NCI-H2081 (cell line): ENCODE measurements at places on chromosomes 1 and 21.
A peak's percentile ranks its signal among the peaks of the same experiment; 100 is the strongest.

- DNase-seq, result no peak
These were observed 188.2 kb downstream of the AMY1C start for GRCh38 chr1:103937763-103938357.

DNA sequence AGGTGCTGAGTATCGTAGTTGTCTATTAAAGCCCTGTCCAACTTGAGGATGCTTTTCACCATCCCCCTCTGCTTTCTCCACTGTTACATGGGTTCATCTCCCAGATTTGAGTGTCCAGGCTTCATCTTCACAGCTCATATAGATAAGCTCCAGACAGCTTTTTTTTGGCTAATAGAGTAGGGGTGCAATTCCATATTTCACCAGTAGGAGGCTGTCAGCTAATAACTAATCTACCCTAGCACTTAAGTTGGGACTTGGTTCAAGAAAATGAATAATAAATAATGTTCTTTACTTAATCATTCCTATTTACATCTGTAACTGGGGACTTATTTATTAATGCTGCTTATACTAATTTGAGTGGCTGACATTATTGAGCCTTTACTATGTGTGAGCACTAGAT is 124.5 kb downstream of the IGSF21 start:
- no peak for DNase-seq

DNA sequence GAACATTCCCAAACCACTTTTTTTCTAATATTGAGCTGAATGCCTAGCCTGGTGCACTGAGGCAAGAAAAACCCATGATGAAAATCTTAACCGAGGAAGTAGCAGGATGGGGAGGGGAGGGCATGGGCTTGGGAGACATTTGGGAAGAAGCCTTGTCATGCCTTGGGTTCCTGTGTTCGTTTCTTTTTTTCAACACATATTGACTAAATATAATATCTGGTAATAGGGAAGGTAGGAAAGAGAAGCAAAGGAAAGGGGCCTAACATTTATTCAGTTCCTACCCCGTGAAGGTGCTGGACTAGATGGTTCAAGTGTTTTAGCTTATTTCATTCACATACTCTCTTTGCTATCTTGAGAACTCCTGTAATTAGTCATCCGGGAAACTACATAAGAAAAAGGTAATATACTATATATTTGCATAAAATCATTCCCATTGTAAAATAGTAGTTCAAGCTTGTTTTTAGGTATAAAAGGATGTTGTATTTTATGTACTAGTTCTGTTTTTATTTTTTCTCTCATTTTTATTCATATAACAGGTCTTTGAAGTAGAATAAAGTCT is 62.1 kb downstream of the ST3GAL3 start:
- DNase-seq, result no peak

- no peak for DNase-seq
These were observed 553.4 kb downstream of the LTN1 start for GRCh38 chr21:28439251-28439650.

GRCh38 chr1:17976854-17977253 is 130.7 kb upstream of the IGSF21 start:
- no peak for DNase-seq

- DNase-seq, result no peak
These were observed 113.6 kb downstream of the NEK7 start for GRCh38 chr1:198270273-198270828.

GRCh38 chr21:42214921-42215320 is 4.0 kb upstream of the ABCG1 start:
- DNase-seq, result no peak

GRCh38 chr1:2383576-2383975 is 7.8 kb downstream of the MORN1 start:
- no peak for DNase-seq

GRCh38 chr1:237470712-237471338 is 419.9 kb downstream of the ZP4 start:
- peak; percentile 77 for DNase-seq

GRCh38 chr1:57214951-57215575 is 208.8 kb downstream of the DAB1 start:
- no peak for DNase-seq

- no peak for DNase-seq
These were observed 15.5 kb downstream of the LUZP1 start for GRCh38 chr1:23152966-23153684.

- no peak for DNase-seq
These were observed 1.1 kb upstream of the MTMR11 start for GRCh38 chr1:149937759-149938158.

GRCh38 chr1:19385221-19385620 is 73.1 kb downstream of the SLC66A1 start:
- DNase-seq, result no peak

DNA sequence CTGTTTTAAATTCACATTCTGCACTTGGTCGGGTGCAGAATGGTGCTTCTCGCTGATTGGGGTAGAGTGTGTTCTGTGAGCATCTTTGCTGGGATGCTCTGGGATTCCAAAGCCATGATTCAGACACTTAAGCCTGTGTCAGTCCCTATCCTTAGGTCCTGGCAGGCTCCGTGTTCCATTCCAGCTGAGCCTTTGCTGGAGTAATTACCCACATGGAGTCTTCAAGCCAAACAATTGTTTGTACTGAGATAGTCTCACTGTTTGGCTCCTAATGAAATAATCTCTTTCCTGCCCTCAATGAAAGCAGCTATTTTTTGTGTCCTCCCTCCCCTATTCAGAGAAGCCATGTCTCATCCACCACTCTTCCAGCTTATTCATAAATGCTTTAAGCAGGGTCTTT is 18.7 kb downstream of the SMAP2 start:
- peak; percentile 73 for DNase-seq

- DNase-seq, result no peak
These were observed 337.8 kb upstream of the DAB1 start for GRCh38 chr1:57761628-57762027.

- no peak for DNase-seq
These were observed 649.7 kb upstream of the NEGR1 start for GRCh38 chr1:72932025-72932424.

- DNase-seq, result peak; percentile 41
These were observed 185.8 kb downstream of the MRPL39 start for GRCh38 chr21:25421321-25422028.

- DNase-seq, result peak; percentile 27
These were observed 44.6 kb downstream of the MAN1C1 start for GRCh38 chr1:25661043-25661815.

GRCh38 chr1:212488436-212489283 is 55.9 kb downstream of the NENF start:
- DNase-seq, result no peak

GRCh38 chr1:72221811-72222210 is 60.5 kb downstream of the NEGR1 start:
- DNase-seq, result no peak

GRCh38 chr1:53608676-53609075 is 130.3 kb downstream of the GLIS1 start:
- no peak for DNase-seq

GRCh38 chr1:29121936-29122681 is 1.6 kb downstream of the TMEM200B start:
- DNase-seq, result no peak

DNA sequence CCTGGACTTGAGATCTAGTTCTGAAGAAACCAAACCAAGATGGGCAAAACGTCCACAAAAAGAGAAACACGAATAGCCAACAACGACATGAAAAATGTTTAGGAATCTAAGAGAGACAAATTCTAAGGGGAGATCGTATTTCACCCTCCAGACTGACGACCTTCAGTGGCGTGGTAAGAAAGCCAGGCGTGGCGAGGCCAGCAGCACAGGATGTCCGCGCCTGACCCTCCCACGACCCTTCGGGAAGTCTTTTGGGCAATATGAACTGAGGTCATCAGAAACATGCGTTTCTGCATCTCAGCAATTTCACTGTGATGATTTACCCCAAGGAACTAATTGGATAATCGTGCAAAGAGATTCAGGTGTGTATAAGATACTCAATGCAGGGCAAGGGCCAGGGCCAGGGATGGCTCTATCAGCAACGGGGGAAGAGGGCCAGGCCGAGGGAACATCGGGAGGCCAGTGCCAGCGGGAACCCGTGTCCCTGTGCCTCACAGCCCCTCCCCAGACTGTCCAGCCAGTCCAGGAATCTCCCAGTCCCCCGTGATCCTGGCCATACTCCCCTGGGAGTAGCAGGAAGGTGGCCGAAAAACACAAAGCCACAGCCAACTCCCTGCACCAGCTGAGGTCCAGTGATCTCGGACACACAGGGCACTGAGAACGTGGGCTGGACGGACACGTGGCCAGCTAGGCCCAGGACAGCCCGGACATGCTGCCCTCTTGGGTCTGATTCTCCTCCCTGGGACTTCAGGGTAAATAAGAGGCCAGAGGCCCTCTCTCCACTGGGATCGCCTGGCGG is 53.6 kb upstream of the ADARB1 start:
- no peak for DNase-seq

DNA sequence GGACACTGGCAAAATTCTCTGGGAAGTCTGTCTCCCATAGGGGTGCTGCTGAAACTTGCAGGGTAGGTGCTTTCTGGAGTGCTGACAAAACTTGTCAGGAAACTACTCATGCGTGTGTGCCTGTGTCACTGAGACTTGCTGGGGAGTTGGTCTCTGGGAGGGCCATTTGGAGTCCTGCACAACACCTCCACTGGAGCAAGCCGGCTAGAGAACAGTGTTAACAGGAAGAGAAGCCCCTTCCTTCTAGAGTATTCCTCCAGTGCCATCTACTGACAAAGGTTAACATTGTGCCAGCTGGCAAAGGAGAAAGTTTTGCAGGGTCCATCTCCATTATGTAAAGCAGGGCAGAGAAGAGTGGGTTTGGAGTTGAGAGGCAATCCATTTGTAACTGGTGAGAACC is 30.0 kb downstream of the ZMYM4 start:
- peak; percentile 1 for DNase-seq

GRCh38 chr1:150557813-150558212 is 8.6 kb downstream of the ADAMTSL4 start:
- DNase-seq, result no peak

GRCh38 chr1:2523891-2524609 is 2.3 kb downstream of the PANK4 start:
- no peak for DNase-seq

DNA sequence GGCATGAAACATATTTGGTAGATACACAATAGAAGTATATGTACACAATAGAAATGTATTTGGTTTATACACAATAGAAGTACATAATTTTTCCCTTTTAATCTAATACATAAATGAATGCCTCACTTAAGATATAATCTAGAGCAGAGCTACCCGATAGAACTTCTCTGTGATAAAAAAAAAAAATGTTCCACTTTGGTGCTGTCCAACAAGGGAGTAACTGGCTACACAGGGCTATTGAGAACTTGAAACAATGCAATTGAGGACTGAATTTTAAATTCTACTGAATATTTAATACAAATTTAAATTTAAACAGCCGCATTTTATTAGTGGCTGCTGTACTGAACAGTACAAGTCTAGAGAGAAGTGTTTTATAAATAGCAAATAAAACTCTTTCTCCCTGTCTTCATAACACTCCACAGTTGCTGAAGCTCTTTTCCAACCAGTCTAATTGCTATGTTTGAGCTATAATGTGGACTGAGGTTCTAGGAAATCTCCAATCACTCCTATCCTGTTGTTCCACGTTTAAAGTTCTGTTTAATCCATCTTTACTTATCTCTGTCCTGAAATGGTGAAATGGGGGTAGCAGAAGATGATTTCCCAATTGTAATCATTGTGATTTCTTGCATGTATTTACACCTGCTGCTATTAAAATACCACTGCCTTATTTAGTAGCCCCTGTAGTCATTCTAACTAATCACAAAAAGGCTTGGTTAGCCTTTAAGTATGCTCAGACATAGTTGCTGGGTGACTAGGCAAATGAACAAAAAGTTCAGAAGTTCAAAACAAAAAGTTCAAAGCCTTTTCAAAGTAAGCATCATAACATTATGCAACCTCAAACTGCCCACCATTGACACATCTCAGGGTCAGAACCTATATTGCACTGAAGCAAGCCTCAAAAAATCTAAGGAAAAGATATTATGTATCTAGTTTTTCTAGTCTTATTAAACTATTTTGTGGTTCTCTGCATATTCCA is 192.3 kb upstream of the C1orf87 start:
- no peak for DNase-seq

- no peak for DNase-seq
These were observed 27.6 kb upstream of the CNN3 start for GRCh38 chr1:94954263-94955220.

- DNase-seq, result no peak
These were observed 7.2 kb downstream of the RGL1 start for GRCh38 chr1:183812128-183812527.

DNA sequence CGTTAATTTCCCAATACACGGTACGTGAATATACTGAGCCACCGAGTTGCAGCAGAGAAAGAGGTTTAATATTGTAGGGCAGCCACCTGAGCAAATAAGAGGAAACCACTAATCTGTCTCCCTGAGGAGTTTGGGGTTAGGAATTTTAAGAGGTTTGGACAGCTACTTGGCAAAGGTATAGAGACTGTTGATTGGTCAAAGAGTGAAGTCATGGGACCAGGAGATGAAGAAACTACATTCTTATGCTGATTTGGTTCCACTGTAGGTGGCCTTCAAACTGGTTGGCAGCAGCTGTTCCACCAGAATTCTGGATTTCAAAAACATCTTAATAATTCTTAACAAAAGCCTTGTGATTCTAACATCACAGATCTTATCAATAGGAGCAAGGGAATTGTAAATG is 485.4 kb upstream of the PRMT6 start:
- DNase-seq, result no peak

GRCh38 chr1:178726545-178726944 is 1.5 kb downstream of the RALGPS2 start:
- DNase-seq, result no peak

GRCh38 chr1:42921769-42922168 is 36.9 kb downstream of the SLC2A1 start:
- DNase-seq, result no peak

DNA sequence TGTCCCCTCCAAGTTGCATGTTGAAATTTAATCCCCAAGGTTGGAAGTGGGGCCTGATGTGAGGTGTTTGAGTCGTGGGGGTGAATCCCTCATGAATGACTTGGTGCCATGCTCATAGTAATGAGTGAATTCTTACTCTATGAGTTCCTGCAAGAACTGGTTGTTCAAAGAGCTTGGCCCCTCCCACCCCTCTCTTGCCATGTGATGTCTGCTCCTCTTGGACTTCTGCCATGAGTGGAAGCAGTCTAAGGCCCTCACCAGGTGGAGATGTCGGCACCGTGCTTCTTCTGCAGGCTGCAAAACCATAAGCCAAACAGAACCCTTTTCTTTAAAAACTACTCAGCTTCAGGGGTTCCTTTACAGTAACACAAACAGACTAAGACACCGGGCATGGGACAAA is 14.3 kb downstream of the G0S2 start:
- no peak for DNase-seq

GRCh38 chr21:38250991-38251418 is 5.8 kb upstream of the KCNJ15 start:
- no peak for DNase-seq

DNA sequence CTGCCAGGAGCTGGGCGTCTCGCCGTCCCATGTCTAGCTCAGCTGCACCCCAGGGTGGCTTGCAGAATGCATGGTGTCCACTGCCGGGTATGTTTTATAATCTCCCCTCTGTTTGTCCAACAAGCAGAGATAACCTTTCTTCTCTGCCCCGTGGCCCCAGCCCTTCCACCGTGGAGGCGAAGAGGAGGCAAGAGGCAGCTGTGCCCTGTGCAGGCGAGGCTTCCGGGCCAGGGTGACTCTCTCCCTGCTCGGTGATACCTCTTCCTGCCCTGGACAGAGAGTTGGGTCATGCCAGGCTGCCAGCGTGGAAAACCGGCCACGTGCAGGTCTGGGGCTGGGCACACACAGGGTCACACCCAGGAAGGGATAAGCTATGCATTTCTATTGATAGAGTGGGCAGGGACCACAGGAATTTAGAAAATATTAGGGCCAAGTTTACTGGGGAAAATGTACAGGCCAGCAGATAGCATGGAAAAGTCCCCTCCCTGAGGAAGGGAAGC is at the start of gene TFF2:
TSS of gene TFF2 (minus strand) at position 68 of the 500 bp plus-strand sequence. CDS start at position 31, 37 bp downstream.
- DNase-seq, result no peak

GRCh38 chr1:99784809-99785255 is 18.4 kb upstream of the FRRS1 start:
- DNase-seq, result no peak
